ENCODE measurements at places on chromosomes 1 and 21. TPM values are rescaled to one million over a fixed set of nuclear protein-coding genes. Genes with fewer than 3 reads are reported as not detected.

Gene CYP4Z1
- total RNA-seq: not detected

Gene CYP4A11
- total RNA-seq: not detected

Gene WLS
- total RNA-seq: 0.33 TPM

Gene LCE3E
- total RNA-seq: not detected

GRCh38 chr1:94094469-94095111 lies 26.4 kb downstream of the ABCA4 start:
- DNase-seq: no peak

DNA sequence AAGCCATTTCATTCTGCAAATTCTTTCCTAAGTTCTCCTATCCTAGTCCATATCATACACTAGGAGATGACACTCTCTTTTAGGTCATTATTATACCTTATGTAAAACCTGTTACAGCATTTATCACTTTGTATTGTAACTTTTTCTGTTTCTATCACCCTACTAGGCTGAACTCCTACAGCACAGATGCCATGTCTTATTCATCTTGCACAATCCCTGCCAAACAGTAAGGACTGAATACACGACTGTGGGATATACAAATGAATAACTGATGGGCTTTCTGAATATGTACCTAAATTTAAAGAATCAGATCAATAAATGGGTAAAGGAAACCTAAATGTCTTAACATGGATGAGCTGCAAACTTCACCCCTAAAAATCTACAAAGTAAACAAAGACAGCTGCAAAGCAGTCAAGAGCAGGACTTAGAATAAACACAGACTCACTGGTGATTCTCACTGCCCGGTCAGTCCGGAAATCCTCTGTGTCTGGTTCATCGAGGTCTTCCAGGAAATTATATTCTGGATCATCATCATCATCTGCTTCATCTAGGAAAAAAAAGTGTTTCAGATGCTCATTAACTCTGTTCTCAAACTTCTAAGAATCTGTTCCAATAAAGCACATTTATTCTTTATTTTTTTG lies 62.3 kb downstream of the GON4L start:
- no peak for DNase-seq

DNA sequence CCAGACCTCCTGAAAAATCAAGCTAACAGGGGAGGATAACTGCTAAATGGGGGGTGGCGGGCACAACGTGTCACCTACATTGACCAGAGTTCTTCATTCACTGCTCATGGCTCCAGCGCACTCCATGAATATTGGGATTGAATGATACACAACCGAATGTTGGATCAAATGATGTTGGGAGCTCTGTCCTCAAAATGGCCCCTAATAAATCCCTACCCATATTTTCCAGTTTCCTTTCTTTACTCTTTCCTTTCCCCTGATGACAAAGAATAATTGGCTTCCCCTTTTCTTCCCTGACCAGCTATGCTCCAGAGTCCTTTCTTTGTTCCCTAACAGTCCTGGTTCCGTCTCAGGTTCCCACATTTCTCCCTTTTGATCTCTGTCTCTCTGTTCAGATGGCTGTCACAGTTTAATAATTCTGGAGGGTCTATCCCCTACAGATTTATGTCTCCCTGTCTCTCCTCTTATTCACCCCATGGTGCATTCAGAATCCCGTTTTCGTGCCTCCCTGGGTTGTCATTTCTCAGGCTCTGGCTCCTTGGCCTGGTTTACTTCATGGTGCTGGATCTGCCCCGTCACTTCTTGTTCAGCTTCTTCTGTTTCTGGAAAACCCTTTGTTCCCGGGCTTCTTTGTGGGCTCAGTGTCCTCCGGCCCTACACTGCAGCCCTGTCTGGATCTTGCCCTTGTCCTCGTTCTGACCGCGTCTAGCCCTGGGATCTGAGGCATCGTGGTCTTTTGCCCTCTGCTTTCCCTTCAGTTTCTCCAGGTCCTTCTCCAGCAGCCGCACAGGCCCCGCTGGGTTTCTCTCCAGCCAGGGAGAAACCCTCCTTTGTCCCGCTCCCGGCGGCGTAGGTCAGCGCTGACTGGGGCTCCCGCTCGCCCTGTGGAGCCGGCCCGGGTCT lies 78.3 kb downstream of the NDUFS5 start:
- DNase-seq: no peak

- no peak for DNase-seq
These were observed 180.3 kb upstream of the DMRTA2 start for GRCh38 chr1:50603274-50604271.

DNA sequence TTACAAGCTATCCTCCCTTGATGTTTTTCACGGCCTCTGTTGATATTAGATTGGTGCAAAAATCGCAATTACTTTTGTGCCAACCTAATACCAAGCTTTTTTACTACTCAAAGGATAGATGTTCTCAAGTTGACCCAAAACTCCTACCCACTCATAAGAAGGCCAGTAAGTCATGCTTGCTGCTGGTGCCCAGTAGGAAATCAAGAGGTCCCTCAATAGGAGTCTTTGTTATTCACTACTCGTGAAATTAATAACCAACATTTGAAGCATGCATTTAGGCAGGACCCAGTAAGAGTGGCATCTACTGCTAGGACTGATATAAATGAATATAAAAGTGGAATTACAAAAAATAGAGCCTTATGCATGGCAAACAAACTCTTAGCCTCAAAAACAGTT lies 52.6 kb downstream of the APP start:
- DNase-seq: no peak

GRCh38 chr1:108512239-108513043 lies 47.5 kb upstream of the EEIG2 start:
- no peak for DNase-seq

- DNase-seq: no peak
These were observed 45.0 kb downstream of the DUSP10 start for GRCh38 chr1:221696718-221697461.

All from activated T-cell treated with anti-CD3 and anti-CD28 coated beads, Interleukin-2, amount 50 U/mL, for 4 hours (primary cell).